Activated CD8-positive, alpha-beta memory T cell treated with anti-CD3 and anti-CD28 coated beads for 36 hours (primary cell): ENCODE measurements at places on chromosomes 3 and 15. TPM values are rescaled to one million over a fixed set of nuclear protein-coding genes. Genes with fewer than 3 reads are reported as not detected.

C3orf62 gene
- total RNA-seq: 6.9 TPM

DPP8 gene
- 29.8 TPM for total RNA-seq

SRP14 gene
- total RNA-seq: 206 TPM

CIB2 gene
- 2.6 TPM for total RNA-seq

SLC22A14 gene
- total RNA-seq: not detected

ATP10A gene
- 31.8 TPM for total RNA-seq

GP5 gene
- total RNA-seq: 0.31 TPM

KLHL6 gene
- 34.6 TPM for total RNA-seq

SLC12A8 gene
- total RNA-seq: 5.6 TPM

SLC28A2 gene
- total RNA-seq: not detected

NPAP1 gene
- total RNA-seq: not detected

AMT gene
- total RNA-seq: 0.99 TPM

MEX3B gene
- total RNA-seq: 0.52 TPM

ZNF660 gene
- 0.32 TPM for total RNA-seq

CHRM5 gene
- not detected for total RNA-seq

GOLGA8G gene
- total RNA-seq: not detected

P2RY12 gene
- total RNA-seq: not detected

CFAP91 gene
- total RNA-seq: 0.82 TPM

TJP1 gene
- total RNA-seq: not detected
